ENCODE measurements at places on chromosomes 3 and 15.

DNA sequence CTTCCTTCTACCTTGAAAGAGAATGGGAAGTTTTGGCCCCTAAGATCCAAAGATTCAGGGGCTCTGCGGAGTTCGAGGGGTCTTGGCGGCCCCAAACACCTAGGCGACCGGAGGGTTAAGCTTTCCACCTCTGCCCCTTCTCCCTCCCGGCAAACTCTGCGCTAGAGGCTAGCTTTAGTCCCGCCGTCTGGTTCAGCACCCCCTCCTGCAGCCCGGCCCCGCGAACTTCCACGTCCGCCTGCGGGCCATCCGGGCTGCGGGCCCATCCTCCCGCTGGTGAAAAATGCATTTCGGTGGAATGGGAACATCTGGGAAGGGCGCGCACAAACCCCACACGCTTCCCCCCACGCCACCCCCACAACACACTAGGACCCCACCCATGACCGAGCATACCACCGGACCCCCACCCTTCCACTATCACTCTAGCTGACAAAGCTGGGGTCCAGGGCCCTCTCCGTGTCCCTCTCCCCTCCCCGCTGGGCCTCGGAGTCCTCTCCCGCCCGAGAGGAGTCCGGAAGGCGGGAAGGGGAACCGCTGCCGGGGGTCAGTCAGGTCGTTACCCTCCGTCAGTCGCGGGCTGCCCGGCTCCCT is 1.0 kb downstream of the SHOX2 start:
- DNase-seq = peak; percentile 62

- DNase-seq = no peak
Measured at GRCh38 chr15:43213466-43213865, 7.4 kb downstream of the EPB42 start.

DNA sequence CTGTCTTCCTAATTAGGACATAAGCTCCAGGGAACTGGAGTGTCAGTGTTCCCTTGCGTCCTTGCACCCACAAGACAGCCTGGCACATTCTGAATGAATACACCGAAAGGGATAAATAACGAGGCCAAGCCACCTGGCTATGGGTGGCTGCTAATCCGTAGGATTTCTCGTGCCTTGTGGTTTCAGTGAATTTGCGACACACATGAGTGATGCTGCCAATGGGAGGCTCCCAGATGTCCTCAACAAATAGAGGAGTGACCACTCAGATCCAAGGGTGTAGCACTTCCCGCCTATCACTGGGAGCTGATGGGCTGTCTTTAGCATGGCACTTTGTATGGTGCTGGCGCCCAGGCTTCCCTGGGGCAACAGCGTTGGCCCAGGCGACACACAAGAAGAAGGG is 43.4 kb downstream of the APBA2 start:
- DNase-seq = no peak

GRCh38 chr15:20652914-20653313 is 111.3 kb upstream of the GOLGA6L6 start:
- DNase-seq = no peak

DNA sequence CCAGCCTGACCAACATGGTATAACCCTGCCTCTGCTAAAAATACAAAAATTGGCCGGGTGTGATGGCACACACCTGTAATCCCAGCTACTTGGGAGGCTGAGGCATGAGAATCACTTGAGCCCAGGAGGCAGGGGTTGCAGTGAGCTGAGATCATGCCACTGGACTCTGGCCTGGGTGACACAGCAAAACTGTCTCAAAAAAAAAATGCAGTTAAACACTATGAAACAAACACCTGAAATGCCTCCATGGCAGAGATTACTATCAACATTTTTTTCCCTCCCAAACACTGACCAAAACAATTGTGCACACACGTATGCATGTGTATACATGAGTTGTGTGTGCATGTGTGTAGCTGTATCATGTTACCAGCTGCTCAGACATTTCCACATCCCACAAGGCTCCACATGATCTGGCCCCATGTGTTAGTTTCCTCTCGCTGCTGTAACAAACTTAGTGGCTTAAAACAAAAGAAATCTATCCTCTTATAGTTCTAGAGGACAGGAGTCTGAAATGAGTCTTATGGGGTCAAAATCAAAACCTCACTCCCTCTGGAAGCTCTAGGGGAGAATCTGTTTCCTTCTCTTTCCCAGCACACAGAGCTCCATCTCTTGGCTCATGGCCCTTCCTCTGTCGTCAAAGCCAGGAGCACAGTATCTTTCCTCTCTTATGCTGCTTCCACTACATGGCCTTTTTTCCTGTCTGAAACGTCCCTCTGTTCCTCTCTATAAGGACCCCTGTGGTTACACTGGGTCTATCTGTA is 34.5 kb downstream of the SLC41A3 start:
- DNase-seq = no peak

DNA sequence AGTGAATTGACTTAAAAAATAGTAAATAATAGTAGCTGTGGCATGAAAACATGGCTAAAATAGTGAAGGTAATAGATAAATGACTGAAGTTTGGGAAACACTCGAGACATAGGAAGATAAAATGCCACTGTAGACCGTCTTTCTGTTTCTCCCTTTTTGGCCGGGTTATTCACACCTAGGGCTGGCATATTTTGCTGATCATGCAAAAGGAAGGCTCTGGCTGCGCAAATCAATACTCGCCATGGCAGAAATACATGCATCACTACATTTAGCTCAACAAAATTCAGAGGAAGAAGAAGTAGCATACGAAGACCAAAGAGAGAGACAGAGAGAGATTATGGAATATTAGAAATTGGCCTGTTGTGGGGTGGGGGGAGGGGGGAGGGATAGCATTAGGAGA is 242.2 kb upstream of the KBTBD8 start:
- no peak for DNase-seq

- DNase-seq = no peak
Measured at GRCh38 chr3:3771094-3771493, 28.1 kb upstream of the LRRN1 start.

GRCh38 chr15:34209421-34210282 is at the start of gene KATNBL1:
KATNBL1 (minus strand) TSS chr15:34210096; CDS start chr15:34163676, 46,420 bp downstream.
- peak; percentile 82 for DNase-seq

DNA sequence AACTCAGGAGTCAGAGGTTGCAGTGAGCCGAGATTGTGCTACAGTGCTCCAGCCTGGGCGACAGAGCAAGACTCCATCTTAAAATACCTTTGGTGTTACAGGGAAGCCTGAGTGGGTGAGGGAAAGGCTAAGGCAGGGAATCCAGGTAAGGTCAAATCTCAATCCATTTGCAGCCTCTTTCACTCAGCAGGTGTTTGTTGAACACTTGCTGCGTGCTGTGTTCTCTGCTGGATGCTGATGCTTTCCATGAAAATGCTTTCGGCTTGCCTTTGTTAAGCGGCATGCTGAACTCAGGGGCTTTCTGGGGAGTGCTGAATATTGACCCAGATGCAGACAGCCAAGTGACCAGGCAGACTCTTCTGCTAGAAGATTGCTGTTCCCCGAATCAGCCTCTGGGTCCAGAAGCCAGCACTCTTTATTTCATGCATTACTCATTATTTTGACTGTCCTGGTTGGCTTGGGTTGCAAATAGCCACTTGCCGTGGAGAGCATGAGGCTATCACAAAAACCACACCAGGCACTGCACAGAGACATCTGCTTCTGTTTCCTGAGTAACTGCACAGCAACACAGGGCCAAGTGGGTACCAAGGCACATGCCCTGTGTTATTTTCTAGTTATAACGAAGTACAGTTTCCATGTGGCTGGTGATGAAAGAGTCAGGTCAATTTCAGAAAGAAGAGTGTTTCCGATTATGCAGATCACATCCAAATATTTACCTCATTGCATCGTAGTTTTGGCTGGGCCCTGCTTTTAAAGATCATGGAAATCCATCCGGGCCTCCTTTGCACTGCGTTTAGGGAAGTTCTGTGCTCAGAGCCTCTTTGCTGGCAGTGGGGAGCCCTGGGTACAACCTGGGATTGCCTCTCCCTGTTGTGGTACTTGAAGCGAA is 88.6 kb downstream of the THSD4 start:
- no peak for DNase-seq

DNA sequence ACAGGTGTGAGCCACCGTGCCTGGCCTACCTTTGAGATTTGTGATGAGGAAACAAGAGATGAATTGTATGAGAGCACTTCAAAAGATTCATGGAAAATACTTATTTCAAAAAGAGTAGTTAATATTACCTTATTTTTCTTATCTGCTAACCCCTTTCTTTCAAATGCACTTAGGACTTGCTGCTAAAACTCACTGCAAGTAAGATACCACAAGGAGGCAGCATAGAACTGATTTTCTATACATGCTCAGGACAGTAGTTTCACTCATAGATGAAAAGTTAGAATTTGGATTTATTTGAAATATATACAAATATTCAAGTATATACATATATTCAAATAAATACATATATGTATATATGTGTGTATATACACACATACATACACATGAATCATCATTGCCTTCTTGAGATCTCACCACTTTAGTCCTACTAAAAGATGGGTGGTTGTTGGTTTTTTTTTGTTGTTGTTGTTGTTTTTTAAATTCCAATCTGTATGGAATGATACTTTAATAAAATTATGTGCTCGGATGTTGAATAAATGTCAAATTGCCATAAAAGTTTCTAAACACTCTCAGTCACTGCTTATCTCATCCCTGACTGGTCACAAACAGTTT is 2.4 kb downstream of the CCNDBP1 start:
- DNase-seq = no peak

- no peak for DNase-seq
Measured at GRCh38 chr15:80607287-80607980, 87.7 kb upstream of the ABHD17C start.

DNA sequence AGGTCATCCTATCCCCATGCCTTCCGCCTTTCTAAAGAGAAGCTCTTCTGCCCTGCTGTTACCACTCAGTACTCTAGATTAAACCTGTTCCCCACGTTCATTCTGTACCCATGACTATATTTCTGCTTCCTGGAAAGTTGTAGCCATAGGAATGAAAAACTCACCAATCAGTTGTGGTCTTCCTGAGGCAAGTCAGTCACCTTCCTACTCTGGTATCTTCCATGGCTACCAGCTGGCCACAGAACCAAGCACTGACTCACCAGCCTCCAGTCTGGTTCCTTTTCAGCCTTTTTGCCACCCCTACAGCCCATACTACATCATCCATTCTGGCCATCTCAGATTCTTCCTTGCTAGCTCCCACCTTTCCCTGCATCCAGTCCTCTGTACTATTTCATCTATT is 46.4 kb downstream of the TMEM44 start:
- peak; percentile 54 for DNase-seq

- DNase-seq = no peak
Measured at GRCh38 chr3:138964264-138964663, 17.2 kb downstream of the FOXL2NB start.

GRCh38 chr3:4222574-4223175 is 80.5 kb upstream of the SETMAR start:
- DNase-seq = no peak

DNA sequence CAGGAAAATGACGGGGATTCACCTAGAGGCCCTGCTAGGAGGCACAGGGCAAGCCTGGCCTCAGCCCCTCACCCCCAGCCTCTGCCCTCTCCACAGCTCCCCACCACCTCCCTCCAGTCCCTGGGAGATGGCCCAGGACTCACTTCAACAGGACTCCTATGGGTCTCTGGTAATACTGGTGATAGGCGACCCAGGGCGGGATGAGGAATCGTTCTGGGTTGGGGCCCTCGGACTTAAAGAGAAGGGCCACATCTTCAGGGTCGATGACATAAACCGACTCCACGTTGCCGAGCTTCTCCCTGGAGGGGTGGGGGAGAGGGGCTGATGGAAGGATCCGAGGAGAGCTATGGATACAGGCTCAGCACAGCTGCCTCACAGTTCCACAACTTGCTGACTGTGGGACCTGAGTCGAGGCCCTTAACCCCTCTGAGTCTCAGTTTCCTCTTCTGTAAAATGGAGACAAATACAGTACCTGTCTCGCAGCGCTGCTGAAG is 19.6 kb downstream of the CYP11A1 start:
- DNase-seq = no peak

DNA sequence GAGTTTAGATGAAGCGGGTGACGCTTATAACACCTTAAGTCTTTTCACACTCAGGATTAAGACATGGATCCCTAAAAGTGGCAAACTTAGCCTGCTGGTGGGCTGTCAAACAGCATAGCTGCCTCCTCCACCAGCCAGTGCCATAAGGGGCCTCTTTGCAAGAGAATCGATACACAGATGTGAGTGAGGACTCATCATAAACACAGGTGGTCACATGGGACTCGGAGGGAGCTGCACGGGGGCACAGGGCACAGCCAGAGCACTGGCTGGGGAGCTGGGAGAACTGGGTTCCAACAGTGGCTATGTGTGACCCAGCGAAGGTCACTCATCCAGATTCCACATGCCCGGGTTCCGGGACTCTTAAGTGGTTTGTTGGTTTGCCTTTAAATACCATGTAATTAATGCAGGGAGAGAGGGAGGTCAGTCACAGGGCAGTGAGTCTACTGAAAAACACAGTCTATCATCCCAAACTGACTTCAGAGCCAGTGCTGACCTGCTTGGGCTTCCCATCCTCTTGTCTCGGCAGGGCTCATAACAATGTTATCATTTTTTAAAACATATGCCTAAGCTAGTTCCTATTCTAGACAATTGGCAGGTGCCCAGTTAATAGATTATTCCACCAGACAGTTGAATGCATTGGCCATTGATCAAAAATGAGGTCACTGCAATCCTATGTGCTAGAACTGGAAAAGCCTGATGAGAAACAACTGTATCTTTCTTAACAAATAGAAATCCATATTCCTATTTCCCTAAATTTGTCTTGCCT is 51.8 kb downstream of the SLC12A8 start:
- no peak for DNase-seq

DNA sequence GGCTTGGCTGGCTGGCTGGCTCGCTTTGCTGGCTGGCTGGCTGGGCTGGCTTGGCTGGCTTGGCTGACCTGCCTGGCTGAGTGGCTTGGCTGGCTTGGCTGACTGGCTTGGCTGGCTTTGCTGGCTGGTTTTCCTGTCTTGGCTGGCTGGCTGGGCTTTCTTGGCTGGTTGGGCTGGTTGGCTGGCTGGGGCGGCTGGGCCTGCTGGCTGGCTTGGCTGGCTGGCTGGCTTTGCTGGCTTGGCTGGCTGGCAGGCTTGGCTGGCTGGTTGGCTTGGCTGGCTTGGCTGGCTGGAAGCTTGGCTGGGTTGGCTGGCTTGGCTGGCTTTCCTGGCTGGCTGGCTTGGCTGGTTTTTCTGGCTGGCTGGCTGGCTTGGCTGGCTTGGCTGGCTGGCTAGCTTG is 435.6 kb downstream of the GOLGA6L6 start:
- DNase-seq = no peak

- DNase-seq = no peak
Measured at GRCh38 chr3:144018776-144019175, 47.2 kb downstream of the DIPK2A start.

GRCh38 chr3:50445919-50446318 is 57.5 kb downstream of the CACNA2D2 start:
- no peak for DNase-seq

GRCh38 chr3:2198776-2199279 is 100.2 kb downstream of the CNTN4 start:
- no peak for DNase-seq
